ENCODE measurements at places on chromosomes 5 and 9.

GRCh38 chr9:22136461-22137096 is 127.5 kb upstream of the CDKN2B start:
- no peak for DNase-seq

DNA sequence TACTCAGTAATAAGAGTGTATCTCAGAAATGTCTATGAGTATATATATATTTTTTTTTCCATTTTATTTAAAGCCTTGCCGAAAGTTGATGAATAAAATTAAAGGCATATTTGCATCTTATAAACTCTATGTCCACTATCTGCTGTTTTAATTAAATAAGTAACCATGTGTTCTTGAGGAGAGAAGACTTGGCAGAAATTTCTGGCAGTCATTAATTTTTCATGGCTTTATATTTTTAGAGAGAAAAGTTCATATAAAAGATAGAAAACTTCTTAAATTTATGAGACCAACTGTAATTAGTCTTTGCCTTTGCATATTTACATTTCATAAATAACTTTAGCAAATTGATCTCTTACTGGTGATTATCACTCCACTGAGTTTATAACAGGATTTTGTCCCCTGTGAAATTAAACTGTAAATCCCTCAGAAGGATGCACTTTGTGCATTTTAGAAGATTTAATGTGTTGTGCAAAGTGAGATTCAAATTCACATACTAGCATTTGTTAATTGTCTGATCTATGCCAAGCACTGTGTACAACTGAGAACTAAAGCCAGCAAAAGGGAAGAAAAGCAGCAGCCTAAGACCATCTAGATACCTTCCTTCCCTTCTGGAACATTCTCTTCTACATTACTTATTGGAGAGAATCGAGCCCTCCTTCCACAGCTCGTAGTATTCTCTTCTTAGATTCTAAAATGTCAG is 108.7 kb downstream of the SNCAIP start:
- DNase-seq: no peak

DNA sequence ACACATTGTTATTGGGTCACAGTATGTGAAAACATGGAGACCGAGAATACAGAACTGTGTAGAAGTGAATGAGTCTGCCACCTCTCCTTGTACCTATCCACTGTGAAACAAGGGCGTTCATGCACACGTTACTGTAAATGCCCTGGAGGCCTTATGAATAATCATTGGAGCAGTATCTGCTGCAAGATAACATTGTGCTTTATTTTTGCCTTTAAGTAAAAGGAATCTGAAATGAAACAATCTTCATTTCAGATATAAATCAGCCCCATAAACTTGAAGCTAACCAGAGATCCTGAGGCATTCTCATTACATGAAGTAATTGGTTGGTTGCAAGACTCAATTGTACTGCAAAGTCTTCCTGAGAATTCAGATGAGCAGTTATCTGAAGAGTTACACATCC is 419.6 kb downstream of the KDM4C start:
- no peak for DNase-seq

- DNase-seq: peak; percentile 29
These were observed 16.1 kb upstream of the FRRS1L start for GRCh38 chr9:109182940-109183798.

DNA sequence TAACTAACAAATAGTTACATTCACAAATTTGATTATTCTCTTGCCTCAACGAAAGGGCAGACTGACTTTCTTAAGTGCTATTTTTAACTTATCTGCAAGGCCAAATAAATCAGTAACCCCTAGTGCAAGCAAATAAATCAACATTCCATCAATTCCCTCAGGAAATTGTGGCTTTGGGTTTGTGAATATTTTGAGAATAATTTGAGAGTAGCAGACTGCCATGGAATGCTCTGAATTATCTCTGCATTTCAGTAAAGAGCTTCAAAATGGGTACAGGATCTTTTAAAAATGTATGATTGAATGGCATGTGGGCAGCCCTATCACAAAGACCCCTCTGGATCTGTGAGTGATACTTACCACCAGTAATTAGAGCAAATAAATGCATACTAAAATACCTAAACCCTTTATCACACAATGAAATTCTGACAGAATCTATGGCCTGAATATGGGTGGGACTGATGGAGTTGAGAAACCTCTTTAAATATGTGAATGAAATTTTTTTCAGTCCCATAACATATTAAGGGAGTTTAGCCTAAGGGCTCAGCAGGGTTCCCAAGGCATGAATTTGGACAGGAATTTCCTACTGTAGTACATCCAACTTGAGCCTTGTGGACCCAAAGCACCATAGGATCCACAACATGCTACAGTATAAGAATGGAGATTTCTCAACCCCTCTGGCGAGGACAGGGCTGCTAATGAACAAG is 92.5 kb upstream of the ITGA2 start:
- DNase-seq: no peak

DNA sequence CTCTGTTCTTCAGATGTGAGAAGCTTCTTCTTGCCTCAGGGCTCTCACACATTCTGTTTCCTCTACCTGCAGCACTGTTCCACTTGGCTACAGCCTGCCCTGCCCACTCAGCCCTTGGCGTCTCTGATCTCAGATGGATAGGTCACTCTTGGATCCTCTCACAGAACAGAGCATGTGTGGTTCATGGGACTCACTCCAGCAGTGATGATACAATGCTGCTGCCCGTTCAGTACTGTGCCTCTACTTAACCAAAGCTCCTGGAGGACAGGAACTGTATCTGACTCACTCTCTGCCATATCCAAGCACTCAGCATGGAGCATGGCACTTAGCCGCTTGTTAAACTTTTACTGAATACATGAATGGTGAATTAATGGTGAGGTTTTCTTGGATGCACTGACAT is 3.4 kb upstream of the SPINK4 start:
- no peak for DNase-seq

- no peak for DNase-seq
These were observed 94.2 kb upstream of the SAP30L start for GRCh38 chr5:154351566-154351965.

DNA sequence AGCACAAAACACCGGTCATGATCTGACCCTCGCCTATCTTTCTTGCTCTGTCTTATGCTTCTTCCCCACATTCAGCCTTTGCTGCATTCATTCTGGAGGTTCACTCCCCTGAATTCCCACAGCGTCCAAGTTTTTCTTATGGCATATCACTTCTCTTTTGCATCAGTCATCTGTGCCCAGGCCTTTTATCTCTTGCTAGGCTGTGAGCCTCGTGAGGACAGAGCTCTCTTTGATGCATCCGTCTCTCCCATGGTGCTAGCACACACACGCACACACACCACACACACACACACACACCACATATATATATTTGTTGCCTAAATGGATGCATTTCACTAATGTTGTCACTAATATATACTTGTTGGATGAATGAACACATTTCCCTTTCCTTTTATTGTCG is 45.8 kb upstream of the ATG10 start:
- DNase-seq: no peak

GRCh38 chr9:90175865-90176264 is 466.8 kb downstream of the DIRAS2 start:
- no peak for DNase-seq

DNA sequence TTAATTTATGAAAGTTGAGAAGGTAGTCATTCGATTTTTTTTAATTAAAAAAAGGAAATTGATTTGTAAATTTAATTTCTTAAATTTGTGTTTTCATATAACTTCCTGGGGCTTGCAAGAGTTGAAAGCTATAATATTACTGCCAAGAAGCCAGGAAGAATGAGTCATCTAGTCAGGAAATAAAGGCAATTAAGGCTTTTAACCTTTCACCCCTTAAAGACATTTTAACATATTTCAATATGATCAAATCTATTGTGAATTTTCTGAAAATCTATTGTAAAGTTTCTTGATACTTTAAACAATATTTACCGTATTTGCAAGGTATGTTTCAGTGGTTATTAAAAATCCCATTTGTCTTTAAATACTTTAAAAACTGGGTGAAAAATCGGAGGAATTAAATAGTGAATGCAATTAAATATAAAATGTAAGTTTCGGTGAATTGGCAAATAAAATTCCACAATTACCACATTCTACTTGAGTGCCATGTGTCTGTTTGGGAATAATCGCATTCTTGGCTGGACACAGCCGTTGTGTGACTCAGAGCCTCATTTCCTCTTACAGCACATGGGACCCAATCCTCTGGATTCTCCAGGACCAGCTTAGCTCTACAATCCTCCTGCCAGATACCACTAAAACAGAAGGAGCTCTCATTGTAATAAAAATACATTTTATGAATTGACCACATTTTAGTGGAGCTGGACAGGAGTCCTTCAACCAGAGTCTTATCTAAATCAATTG is 310.7 kb downstream of the HCN1 start:
- peak; percentile 93 for DNase-seq

- no peak for DNase-seq
These were observed 491.8 kb downstream of the ANXA1 start for GRCh38 chr9:73643379-73644013.

DNA sequence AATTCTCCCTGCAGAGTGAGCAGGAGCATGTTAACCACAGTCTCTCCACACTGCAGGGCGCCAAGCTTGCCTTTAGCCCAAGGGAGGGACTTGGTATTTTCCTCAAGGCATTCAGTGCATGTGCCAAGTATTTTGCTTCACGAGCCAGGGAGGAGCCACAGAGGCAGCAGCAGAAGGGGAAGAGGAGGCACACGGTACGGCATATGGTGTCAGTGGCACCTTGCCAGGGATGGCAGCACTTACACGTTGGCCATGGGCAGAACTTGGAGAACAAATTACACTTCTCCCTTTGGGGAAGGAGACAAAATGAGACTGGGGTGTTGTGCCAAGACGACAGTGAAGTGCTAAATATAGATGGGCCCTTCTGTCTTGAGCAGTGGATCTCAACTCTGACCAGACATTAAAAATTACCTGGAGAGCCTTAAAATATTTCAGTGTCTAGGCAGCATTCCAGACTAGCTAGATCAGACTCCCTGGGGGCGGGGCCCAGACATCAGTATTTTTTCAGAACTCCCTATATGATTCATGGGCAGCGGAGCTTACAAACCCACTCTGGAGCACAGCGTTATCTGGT is 155.8 kb downstream of the DRD1 start:
- DNase-seq: no peak

DNA sequence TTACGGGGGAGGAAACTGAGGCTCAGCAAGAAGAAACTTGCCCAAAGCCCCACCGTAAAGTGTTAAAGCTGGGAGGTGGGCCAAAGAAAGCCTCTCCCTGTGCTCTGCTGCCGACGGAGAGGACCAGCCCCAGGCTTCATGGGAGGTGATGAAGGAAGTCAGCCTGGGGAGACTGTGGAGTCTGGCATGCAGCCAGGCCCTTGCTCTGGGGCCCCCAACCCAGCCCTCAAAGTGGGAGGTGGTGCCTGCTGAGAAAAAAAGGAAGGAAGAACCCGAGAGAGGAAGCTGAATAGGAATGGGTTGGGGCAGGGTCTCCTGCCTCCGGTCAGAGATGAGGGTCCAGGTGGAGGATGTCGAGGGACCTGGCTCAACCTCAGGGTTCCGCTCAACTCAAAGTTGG is 3.8 kb downstream of the RNF44 start:
- no peak for DNase-seq

DNA sequence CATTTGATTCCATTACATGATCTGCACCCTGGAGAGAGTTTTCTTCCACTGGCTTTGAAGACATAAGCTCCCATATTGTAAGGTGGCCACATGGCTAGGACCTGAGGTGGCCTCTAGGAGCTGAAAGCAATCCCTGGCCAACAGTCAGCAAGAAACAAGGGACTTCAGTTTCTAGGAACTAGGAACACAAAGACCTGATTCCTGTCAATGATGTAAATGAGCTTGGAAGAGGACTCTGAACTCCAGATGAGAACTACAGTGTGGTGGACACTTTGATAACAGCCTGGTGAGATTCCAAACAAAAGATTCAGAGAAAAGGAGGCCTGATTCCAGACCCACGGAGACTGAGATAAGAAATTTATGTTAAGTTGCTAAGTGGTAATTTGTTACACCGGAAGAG is 129.0 kb downstream of the MCTP1 start:
- DNase-seq: no peak

GRCh38 chr5:15560421-15560820 is 60.4 kb downstream of the FBXL7 start:
- DNase-seq: no peak

DNA sequence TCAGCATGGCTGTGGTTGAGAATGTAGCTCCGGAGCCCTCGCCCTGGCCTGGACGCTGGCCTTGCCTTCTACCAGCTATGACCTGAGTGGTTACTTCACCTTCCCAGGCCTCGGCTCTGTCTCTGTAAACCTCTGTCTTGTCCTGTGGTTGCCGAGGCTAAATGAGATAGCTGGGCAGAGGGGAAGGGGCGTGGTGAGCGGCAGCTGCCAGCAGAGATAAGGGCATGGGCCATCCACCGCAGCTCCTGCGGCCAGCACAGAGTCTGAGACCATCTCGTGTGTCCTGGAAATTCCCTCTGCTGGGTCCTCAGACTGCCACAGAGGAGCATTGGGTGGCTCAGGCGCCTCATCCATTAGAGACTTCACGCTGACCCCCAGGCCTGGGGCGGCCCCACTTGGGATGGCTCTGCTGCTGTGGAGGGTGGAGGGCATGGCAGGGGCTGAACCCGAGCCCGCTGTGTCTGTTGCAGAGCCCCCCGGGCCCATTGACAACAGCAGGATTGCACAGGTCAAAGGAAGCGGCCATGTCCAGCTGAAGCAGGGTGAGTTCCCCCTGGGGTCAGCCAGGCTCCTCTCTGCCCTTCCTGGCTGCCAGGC is 43.9 kb downstream of the USP20 start:
- no peak for DNase-seq

DNA sequence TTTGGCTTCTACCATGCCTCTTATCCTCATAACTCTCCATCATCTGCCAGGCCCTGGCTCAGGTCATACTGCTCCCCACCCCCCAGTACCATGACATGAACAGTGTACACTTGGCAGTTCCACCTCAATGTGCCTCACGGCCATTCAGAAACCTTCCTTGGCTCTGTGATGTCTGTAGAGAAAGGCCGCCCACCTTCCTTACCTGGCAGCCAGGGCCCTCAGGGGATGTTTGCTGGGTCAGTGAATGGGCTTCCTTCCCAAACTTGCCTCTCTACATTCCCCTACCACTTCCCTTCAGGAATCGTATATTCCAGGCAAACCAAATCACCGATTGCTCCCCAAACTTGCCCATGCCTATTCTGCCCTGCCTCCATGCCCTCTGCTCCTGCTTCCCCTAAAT is 101.1 kb downstream of the PSD2 start:
- no peak for DNase-seq

DNA sequence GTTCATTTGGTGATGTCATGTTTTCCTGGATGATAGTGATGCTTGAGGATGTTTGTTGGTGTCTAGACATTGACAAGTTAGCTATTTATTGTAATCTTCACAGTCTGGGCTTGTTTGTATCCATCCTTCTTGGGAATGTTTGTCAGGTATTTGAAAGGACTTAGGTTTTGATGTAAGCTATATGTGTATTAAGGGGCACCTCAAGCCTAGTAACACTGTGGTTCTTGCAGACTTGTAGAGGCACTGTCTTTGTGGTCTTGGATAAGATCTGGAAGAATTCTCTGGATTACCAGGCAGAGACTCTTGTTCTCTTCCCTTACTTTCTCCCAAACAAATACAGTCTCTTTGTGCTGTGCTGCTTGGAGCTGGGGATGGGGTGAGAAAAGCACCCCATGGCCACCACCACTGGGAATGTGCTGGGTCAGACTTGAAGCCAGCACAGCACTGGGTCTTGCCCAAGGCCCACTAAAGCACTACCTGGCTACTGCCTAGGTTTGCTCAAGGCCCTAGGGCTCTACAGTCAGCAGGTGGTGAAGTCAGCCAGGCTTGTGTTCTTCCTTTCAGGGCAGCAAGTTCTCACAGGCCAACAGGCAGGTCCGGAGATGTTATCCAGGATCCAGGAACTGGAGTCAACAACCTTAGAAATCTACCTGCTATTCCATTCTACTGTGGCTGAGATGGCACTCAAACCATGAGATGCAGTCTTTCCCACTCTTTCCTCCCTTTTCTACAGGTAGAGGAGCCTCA is 49.3 kb upstream of the GNA14 start:
- DNase-seq: no peak

Measured in endothelial cell of umbilical vein (primary cell).